Substantia nigra (tissue), 51 donors: ENCODE measurements at places on chromosomes 2 and 18.
A peak's percentile ranks its signal among the peaks of the same experiment; 100 is the strongest.

DNA sequence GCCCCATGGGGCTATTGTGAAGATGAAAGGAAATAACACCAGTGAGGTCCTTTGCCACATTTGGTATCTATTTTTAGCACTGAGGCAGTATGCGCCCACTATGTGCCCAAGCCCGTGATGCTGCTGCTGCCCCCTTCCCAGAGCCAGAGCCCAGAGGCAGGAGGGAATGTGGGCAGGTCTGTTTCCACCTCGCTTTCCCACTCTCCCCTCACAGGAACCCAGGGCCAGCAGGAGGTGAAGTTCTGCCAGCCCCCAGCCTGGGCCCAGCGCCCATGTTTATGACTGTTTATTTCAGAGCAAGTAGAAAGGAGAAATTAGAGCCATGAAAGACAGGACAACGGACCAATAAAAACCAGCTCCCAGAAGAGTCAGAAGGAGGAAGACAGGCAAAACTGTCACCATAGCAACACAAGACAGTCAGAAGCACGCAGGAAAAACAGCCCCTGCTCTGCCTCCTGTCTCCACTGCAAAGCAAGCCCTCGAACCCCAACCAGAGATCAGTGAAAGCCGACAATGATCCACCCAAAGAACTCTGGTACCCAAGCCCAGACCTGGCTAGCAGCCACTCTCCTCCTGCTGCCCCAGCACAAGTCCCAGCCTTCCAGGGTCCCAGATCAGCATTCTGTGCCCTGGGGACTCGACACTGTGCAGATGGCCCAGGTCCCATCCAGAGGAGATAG is 1.4 kb downstream of the CYRIA start:
- DNase-seq: peak; percentile 80

DNA sequence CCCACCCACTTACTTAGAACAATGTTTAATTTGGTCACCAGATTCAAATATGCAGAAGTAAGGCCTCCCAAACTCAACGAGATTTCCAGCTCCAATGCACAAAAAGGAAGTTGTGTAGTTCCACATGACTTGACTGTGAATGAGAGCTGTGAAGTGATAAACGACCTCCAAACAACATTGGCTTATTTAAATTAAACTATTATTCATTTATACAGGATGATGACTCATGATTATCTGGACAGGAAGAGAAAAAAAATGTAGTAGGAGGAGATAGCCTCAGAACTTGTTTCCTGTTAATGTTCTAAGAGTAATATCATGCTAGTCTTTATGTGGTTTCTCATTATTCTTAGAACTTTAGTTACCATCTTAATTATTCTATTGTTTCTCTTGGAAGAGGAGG is 237.3 kb downstream of the C1D start:
- DNase-seq: no peak

- no peak for DNase-seq
Measured at GRCh38 chr2:76174505-76174904, 463.8 kb upstream of the GCFC2 start.

- no peak for DNase-seq
Measured at GRCh38 chr18:79625195-79625923, 54.2 kb upstream of the CTDP1 start.

GRCh38 chr2:237201461-237202287 is 116.0 kb downstream of the COPS8 start:
- no peak for DNase-seq

DNA sequence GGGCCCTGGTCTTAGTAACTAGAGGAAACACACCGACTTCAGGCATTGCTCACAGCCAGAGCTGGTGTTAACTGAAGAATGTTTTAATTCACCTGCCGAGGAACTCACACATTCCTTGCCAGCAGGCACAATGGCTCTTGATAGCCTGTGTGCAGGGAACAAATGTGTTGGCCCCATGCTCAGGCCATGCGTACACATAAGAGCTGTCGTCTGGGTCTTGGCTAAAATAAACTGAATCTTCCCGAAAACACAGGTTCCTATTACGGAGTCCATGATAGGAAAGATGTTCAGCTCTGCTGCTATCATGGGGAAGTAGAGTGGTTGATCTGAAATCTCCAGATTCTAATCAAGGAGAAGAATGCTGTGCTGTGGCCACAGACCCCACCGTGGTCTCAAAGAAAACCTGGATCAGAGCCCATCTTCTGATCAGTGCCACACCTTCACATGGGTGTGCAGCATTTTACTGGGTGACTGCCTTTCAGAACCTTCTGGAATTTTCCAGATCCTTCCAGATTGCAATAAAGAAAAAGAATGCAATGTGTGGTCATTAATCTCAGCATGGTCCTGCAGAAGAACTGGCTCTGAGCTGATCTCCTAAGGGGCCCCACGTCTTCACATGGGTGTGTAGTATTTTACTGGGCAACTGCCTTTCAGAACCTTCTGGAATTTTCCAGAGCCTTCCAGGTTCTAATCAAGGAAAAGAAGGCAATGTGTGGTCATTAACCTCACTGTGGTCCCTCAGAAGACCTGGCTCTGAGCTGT is 17.2 kb downstream of the MBP start:
- no peak for DNase-seq

GRCh38 chr2:65397122-65397521 is 35.3 kb downstream of the SPRED2 start:
- no peak for DNase-seq

GRCh38 chr2:15494877-15495276 is 66.3 kb downstream of the NBAS start:
- DNase-seq: no peak

- no peak for DNase-seq
Measured at GRCh38 chr18:63097178-63097577, 222.4 kb downstream of the BCL2 start.

DNA sequence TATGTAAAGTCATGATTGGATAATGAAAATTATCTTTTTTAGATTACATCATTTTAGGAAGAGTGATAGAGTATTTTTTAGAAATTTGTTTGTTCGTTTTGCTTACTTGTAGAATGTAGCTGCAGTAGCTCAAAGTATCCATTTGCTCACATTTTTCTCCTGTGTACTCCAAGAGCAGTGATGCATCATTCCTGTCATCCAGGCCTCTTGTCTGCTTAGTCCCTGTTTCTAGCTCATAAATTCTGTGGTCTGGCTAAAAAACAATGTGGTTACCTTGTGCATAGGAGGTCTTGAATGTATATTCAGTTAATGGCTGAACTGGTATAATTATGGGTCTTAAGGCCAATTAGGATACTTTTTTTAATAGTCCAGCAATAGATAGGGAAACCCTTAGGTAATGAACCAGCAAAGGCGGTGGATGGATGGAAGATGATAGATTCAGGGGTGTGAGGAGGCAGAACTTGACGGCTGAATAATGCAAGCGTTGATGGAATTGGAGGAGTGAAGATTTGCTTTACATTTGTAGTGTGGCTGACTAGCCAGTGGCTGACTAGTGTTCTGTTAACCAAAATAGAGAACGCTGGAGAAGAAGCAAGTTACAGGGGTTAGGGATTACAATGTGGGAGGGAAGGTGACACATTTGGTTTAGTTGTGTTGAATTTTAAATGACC is 145.0 kb downstream of the ZNF407 start:
- no peak for DNase-seq

- DNase-seq: no peak
Measured at GRCh38 chr2:145728511-145728910, 1208.6 kb upstream of the ZEB2 start.

DNA sequence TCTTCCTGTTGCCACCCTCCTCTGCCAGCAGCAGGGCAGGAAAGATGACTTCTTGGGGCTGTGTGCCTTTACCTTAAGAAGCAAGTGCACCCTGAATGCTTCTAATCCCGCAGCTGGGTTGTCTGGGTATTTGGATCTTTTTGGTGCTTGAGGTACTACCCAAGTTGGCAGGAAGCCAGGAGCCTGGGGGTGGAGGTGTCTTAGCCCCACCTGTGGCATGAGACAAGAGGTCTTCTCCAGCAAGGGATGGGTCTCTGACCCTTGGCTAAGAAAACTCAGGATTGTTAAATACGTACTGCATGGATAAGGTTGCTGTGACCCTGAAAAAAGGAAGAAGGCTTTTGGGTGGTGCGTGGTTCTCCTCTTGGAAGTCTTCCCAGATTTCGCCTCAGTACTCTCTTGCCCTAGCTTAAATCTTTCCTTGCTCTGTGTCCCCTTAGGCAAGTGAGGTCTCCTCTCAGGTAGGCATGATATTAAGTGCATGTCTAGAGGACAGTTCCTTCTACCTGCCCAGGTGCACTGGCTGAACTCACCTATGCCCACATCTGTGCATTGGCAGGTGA is 4.3 kb downstream of the HPCAL1 start:
- no peak for DNase-seq

DNA sequence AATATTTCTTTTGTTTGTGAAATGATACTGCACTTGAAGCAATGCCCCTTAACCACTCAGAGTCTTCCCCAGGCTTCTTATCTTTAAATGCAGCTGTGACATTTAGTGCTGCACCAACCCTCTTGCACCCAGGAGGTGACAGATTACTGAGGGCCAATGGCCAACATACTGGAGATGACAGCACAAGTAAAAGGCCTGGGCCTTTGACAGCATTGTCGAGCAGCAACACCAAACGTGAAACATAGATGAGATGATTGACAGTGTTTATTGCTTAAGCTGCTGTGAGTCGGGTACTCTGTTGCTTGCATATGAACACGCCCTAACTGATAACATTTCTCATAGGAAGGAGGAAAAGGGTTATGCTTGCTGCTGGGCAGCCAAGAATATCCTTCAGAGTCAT is 80.3 kb downstream of the THNSL2 start:
- no peak for DNase-seq

- DNase-seq: no peak
Measured at GRCh38 chr2:232343821-232344220, 34.7 kb upstream of the ALPP start.

GRCh38 chr2:153519257-153519875 is 40.8 kb upstream of the RPRM start:
- DNase-seq: no peak

DNA sequence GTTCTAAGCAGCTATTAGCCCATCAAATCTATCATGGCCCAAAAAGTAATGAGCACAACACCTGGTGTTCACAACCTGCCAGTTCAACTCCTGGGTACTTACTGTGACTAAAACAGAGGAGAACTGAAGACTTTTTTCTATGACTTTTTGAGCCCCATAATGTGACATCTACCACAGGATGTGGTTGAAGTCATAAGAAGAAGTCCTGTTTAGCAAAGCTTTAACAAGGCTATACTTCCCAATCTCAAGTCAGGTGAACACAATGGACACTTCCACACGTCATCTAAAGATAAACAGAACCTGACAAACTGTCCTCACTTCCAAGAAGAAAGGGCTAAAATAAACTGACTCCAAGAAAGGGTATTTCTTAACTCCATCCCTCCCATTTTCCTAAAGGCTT is 138.8 kb downstream of the ATAD2B start:
- DNase-seq: no peak

GRCh38 chr2:227313310-227313709 is 11.7 kb upstream of the MFF start:
- no peak for DNase-seq

DNA sequence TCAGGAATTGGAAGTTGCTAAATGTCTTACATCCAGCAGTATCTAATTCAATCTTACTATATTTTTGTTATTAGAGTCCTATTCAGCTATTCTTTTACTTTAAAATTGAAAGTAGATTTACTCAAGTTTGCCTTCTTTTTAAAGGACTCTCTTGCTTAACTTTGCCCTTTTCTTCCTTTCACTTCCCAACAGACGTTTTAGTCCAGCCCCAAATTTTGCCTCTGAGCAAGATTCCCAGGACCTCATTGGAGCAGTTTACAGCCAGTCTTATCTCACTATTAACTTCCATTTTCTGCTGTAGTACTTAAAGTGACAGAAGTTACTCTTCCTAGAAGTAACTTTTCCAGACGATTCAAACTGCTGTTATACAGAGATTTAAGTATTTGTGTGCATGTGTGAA is 1.7 kb upstream of the PRKD3 start:
- no peak for DNase-seq

- no peak for DNase-seq
Measured at GRCh38 chr2:217799563-217800432, 203.0 kb downstream of the TNS1 start.

- no peak for DNase-seq
Measured at GRCh38 chr2:88226754-88227153, 56.6 kb downstream of the THNSL2 start.

DNA sequence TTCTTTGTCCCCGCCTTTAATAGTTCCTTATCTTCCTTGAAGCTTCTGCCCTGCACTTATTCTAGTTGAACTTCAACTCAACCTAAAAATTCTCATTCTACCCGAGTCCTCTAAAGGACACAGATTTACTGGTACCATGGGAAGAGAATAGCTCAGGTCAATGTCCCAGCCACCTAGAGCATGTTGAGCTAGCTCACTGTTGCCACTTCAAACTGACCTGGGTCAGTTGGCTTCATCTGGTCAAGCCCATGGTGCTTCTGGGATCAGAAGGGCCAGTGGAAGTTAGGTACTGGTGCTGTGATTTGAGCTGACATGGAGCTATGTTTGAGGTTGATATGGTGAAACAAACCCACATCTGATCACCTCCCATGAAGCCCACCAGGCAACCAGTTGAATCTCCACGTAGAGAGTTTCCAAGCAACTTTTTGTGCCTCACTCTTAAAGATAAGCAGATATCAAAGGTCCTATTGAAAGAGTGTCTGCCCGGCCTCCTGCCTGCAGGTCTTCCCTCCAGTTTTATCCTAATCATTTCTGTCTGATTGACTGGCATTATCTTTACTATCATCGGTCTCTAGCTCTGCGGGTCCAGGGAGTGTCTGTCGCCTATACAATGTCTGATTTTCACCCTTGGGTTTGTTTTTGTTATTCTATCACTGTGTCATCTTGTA is 17.2 kb downstream of the GREB1 start:
- DNase-seq: no peak

- no peak for DNase-seq
Measured at GRCh38 chr2:212032032-212032431, 506.6 kb downstream of the ERBB4 start.

- no peak for DNase-seq
Measured at GRCh38 chr2:114316532-114317300, 125.7 kb upstream of the DPP10 start.

- no peak for DNase-seq
Measured at GRCh38 chr2:36339607-36340218, 15.9 kb upstream of the CRIM1 start.

DNA sequence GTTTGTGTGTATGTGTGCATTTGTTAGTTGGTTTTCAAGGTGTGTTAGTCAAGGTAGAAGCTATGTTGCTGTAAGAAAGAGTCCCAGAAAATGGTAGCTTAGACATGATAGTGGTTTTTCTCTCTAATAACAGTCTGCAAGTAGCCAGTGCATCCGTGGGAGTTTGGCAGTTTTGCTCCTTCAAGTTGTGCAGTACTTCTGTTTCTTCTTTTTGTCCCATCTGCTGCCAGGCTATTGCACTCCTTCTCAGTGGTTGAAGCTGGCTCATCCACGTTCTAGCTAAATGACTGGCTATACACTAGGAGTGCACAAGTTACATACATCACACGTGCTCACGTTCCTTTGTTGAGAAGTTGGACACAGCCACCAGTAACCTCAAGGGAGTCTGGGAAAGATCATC is 134.7 kb downstream of the ASXL3 start:
- DNase-seq: no peak

GRCh38 chr2:13020469-13020868 is 303.7 kb downstream of the TRIB2 start:
- no peak for DNase-seq

- DNase-seq: no peak
Measured at GRCh38 chr18:23095463-23095862, 39.8 kb upstream of the CABLES1 start.

GRCh38 chr2:200021449-200022114 is 66.2 kb downstream of the MAIP1 start:
- DNase-seq: no peak
